ENCODE measurements at places on chromosomes 5 and 9.
A peak's percentile ranks its signal among the peaks of the same experiment; 100 is the strongest.

- no peak for DNase-seq
Measured at GRCh38 chr9:123268199-123268464, 254 bp downstream of the STRBP start.

GRCh38 chr5:16534280-16534679 is 68.7 kb upstream of the ZNF622 start:
- DNase-seq: no peak

DNA sequence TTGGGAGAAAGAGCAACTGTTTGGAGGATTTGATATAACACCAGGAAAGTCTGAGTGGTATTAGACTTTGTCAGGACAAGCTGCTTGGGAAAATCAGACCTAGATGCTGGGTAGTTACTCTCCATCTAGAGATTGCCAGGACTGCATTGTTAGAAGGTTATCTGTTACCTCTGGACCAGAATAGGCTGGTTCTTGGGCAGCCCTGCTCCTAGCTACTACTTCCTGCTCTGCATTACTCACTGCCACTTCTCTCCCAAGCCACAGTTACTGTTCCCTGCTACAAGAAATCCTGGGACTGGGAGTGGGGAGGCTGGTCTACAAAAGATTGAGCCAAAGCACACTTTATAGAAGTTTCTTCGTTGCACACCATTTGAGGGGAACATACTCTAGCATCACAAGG is 95.5 kb upstream of the KCNN2 start:
- no peak for DNase-seq

DNA sequence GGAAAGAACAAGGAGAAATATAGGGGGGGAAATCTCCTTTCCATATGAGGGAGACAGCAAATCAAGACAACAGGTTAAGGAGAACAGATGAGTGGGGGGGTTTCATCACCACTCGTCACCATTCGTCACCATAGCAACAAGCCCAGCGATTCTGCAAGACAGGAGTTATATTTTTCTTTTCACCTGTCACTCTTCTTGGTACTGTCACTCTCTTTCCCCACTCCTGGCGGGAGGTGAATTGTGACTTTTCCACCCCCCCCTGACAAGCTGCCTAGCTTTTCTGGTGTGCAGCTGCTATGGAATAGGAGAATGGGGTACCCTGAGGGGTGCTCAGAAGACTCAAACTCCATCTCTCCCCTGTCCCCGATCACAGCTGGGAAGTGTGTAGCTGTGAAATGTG is 239.9 kb downstream of the FAM114A2 start:
- DNase-seq: no peak

DNA sequence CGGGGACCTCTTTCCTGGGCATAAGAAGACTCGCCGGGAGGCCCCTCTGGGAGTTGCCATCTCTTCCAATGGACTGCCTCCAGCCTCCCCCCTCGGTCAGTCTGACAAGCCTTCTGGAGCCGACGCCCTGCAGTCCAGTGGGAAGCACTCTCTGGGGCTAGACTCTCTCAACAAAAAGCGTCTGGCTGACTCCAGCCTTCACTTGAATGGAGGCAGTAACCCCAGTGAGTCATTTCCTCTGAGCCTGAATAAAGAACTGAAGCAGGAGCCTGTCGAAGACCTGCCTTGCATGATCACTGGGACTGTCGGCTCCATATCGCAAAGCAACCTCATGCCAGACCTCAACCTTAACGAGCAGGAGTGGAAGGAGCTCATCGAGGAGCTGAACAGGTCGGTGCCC is 28.4 kb upstream of the LTC4S start:
- peak; percentile 65 for DNase-seq

DNA sequence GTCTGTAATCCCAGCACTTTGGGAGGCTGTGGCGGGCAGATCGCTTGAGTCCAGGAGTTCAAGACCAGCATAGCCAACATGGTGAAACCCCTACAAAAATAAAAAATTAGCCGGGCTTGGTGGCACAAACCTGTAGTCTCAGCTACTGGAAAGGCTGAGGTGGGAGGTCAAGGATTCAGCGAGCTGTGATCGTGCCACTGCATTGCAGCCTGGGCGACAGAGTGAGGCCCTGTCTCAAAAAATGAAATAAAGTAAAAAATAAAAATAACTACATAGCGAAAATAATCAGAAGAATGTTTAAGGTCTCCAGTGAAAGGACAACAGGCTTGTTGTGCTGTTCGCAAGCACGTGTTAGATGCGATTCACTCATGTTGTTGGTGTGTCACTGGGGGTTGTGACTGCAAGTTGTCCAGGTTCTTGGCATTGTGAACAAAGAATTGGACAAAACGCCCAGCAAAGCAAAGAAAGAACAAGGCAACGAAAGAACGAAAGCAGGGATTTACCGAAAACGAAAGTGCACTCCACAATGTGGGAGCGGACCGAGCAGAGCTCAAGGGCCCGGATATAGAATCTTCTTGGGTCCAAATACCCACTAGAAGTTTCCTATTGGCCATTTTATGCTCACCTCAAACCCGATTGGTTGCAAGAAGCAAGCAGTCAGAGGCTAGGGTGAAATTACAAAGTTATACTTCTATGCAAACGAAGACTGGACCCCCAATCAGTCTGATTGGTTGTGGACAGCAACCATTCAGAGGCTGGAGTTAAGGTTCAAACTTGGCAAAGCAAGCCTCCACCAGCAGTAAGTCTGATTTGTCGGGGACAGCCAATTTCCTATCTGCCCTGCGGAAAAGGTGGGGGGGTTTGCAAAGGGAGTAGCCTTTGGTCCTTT is 844 bp upstream of the MCCC2 start:
- no peak for DNase-seq
